ENCODE measurements at places on chromosomes 3 and 15.
A peak's percentile ranks its signal among the peaks of the same experiment; 100 is the strongest.

DNA sequence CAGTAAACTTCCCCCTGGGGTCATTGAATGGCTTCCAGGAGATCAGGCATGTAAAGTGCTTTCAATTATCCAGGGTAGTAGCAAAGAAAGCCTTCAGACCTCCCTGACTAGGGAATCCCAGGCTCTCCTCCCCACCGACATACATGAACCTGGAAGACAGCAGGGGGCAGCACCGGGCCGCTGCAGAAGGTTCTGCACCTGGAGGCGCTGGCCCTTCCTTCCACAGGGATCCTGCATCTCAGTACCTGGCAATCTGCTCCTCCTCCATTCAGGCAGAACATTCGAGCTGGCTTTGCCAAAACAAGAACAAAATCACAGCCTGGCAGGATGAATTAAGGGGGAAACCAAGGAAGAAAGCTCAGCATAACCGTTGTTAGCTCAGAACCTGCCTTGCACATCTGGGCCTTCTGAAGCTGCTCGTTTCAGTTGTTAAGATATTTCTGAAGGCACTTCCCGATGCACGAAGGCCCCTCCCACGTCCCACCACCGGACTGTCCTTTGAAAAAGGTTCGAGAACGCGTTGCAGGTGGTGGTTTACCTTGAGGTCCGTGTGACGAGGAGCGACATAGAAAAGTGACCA lies 237.7 kb downstream of the SLCO3A1 start:
- DNase-seq = no peak

DNA sequence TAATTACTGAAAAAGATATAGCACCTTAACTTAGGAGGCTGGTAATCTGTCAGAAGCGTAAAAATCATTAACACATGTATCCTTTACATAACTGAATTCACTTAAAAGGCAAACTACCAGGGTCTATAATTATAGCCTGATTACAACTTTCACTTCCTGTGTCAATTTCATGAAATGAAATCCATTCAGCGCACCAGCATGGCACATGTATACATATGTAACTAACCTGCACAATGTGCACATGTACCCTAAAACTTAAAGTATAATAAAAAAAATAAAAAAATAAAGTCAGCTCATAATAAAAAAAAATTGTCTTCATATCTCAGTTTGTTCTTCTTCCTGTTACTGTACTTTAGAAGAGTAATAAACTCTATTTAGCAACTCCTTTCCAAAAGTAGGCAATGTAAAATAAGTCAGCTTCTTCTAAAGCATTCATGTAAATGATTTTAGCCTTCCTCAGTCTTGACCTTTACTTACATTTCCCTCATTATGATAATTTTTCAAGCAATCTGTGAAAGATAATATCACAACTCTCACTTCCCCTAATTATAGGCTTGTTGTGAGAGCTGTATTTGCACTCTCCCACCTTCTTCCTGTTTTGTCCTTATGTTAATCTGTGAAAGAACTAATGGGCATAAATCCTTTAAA lies 50.1 kb downstream of the KBTBD8 start:
- DNase-seq = no peak

GRCh38 chr3:135263331-135263730 lies 468.3 kb downstream of the EPHB1 start:
- no peak for DNase-seq

DNA sequence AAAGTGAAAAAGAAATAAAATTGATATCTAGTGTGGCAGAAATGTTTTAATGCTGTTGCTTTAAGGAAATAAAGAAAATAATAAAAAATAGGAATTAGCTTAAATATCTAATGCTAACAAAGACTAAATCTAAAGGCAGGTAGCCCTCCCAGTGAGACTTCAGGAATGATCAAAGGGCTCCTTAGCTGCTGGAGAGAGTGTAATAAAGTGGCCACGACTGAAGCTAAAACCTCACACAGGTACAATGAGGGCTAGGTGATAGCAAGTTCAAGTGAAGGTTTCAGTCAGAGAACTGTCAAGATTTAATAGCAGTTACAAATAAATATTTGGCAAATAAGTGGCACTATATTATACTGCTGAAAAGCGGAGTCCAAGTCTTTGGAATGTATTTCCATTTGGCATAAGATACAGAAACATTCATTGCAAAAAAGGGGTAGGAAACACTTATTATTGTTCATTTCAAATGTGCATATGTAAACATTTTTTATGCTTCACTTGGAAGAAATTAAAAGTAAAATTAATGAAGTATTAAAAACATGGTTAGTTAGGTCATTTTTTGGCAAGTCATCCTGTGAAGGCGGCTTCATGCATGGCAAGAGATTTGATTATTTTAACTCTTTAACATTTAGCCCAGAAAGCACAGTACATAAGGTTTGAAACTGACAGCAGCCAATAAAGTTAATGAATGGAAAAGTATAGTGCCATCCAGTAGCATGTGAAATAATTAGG lies 168.2 kb downstream of the ECT2 start:
- DNase-seq = no peak

DNA sequence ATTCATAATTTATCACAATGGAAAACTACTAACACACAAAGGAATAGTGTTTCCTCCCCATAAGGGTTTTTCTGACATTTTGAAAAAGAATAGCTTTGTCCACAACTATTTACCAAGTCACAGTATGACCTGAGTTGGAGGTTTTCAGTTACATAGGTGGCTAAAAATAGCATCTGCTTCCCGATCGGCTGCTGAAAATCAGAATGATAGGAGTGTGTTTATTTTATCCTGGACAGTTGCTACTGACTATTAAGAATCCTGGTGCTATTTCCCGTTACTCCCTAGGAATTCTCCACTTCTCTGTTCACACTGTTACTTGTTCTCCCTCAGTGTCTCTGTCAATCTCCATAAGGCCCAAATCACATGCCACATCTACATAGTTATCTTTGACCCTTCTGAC lies 353.9 kb upstream of the RARB start:
- DNase-seq = no peak

DNA sequence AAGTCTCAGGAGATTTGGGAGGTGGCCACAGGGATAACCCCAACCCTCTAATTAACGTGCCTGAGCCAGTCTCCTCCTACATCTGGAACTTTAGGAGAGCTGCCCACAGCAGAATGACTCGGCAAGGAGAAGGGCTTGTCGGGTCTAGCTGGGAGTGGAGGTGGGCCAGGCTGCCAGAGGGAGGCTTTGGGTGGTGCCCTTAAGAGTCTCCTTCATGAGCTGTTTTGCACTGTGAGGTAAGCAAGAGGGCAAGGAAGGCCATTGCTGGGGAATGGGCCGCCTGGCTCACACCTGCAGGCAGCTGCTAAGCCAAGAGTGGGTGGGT lies 3.6 kb upstream of the TNK2 start:
- DNase-seq = no peak

DNA sequence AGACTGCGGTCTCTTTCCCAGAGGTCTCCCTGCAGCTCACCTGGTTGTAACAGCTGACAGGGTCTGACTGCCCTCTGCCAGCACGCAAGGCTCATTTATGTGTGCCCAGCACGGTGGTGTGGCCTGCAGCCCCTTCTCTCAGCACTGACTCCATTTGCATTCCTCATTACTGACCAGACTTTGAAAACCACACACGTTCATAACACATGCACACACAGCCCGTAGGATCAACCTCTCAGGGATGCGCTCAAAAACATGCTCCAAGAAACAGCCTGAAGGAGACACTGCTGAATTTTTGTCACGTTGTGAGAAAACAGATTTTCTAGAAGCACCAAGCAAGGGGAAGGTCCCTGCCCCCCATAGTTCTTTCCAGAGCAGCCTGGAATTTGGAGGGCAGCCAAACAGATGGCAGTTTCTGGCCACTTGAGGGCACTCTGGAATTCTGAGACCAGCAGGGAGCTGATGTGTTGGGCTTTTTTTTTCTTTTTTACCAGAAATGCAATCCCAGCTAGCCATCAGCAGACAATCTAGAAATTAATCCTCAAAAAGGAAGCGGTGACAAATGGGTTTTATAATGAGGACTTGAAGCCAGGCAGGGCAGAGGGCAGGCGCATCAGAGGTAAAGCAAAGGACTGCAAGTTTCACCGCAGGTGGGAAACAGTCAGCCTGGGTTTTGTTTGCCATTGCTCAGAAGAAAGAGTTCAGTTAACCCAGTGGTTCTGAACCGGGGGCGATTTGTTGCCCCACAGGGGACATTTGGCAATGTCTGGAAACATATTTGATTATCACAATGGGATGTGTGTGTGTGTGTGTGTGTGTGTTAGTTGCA lies 170.5 kb upstream of the PROK2 start:
- peak; percentile 79 for DNase-seq

DNA sequence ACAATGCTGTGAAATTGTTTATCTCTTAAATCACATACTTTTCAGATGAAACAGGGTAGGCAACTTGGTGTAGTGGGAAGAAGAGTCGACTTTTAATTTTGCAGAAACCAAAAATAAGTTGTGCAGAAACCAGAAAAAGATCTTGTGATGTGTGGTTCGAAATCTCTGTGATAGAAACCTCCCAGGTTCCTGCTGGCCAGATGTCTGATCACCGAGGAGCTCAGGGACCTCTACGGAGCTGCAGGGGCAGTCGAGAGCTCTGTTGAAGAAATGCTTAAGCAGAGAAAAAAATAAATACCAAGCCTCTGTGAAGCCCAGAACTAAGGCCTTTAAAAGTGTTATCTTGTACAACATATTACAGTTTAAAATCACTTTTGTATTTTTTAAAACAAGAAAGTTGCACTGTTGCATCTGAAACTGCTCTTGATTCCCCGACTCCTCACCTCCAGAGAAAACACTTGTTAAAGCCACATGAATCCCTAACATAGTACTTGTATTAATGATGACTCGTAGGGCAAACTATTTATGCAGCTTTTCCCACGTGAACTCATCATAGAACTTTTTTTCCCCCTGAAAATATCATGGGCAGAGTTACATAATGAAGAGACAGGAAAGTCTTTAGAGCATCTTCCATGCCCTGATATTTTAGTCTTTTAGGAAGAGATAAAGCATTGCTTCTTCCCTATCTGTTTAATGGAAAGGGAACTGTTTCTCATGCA lies 51.3 kb downstream of the CCK start:
- no peak for DNase-seq

- DNase-seq = no peak
Observed at GRCh38 chr3:192916371-192917027, 1.2 kb downstream of the MB21D2 start.

- no peak for DNase-seq
Observed at GRCh38 chr3:133782454-133782853, 23.2 kb upstream of the SRPRB start.

DNA sequence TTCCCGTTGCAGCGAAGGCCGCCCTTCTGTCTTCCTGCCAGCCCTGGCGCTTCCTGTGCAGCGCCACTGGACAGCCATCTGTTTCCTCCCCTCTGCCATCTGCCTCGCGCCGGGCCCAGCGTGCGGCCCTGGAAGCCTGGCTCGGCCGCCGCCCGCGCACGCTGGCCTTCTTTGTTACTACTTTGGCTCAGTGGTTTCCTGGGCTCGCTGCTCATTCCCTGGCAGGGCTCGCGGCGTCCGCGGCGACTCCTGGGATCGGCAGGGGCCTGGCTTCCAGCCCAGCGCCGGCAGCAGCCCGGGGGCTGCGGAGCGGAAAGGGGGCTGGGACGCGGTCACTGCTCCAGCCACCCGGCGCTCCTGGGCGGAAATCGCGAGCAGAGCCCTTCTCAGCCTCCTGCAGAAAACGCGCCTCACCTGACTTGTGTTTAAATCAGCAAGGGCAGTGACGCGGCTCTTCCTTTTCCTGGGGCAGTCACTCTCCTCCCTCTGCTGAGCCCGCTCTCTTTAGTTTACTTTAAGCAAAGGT lies 10.0 kb downstream of the CMTM7 start:
- peak; percentile 73 for DNase-seq

DNA sequence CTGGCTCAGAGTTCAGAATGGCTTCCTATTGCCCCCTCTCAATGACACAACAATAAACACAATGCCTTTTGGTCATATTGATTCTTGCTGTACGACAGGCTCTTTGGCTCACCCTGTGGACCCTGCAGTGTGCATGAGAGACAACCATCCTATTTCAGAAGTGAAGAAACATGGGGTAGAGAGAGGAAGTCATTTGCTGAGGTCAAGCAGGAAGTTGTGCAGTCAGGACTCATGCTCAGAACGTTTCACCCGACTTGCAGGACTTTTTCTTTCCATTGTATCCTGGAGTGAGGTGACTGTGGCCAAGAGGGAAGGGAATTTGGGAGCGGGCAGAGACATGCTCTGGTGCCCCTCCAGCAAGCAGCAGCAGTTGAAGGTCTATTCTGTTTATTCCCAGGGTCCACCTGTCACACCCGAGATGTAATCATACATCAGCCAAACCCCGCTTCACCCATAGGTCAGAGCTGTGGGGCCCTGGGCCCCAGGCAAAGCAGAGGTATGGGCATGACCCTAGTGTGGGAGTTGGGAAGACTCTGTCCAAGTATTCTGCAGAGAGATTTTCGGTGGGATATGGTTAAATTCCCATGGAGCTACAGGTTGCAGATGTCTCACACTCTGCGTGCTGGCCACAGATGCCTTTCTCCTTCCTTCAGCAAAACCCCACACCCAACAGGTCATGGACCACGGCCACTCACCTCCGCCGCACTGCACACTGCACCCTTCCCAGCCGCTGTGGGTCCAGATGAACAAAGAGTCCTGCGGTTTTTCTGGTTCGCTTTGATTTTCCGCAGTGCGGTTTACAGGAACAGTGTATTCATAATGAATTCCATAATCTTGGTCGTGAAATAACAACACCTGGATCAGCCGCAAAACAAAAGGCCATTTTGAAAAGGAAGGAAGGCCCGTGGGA lies 290.6 kb downstream of the ADAMTS17 start:
- DNase-seq = no peak

DNA sequence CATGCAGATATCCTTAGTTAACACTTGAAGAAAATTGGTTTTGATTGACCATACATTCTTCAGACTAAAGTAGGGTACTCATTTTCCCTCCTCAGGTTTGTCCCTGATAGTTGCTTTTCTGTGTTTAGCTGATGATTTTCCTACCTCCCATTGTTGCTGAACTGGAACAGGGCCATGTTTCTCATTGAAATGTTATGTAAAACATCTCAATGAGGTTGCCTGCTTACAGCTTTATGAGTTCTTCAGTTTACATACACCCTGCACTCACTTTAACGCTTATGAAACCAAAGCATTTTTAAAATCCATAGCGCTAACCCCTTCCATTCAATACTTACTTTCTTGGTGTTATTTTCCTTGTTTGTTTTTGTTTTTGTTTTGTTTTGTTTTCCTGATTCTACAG lies 61.9 kb downstream of the HMG20A start:
- no peak for DNase-seq

- DNase-seq = no peak
Observed at GRCh38 chr3:71127052-71127831, 456.3 kb downstream of the FOXP1 start.

- DNase-seq = no peak
Observed at GRCh38 chr3:8938021-8938420, 25.3 kb downstream of the RAD18 start.

- DNase-seq = no peak
Observed at GRCh38 chr3:193825617-193826016, 232.6 kb downstream of the OPA1 start.
